ENCODE measurements at places on chromosomes 2 and 18.

GRCh38 chr18:73891572-73892421 is 255.8 kb downstream of the FBXO15 start:
- DNase-seq, result peak; percentile 28

- no peak for DNase-seq
These were observed 93.3 kb downstream of the AOX1 start for GRCh38 chr2:200679127-200679526.

GRCh38 chr18:78622251-78622906 is 357.2 kb upstream of the SALL3 start:
- no peak for DNase-seq

DNA sequence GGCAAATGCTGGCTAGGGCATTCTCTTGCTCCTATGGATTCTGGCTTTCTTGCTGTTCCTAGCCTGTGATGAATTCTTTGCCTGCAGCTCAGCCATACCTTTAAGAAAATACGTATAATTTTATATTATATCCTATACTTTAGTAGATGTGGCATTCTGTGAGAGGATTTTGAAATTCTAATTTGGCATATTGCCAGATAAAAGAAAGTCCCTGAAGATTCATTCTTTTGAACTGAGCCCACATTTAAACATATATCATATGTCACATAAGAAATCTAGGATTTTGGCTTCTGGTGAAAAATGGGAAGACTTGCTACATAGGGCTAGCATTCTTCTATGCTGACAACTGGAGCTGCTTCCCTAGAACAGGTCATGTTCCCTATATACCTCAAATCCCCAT is 91.4 kb upstream of the LYPD1 start:
- DNase-seq, result no peak

DNA sequence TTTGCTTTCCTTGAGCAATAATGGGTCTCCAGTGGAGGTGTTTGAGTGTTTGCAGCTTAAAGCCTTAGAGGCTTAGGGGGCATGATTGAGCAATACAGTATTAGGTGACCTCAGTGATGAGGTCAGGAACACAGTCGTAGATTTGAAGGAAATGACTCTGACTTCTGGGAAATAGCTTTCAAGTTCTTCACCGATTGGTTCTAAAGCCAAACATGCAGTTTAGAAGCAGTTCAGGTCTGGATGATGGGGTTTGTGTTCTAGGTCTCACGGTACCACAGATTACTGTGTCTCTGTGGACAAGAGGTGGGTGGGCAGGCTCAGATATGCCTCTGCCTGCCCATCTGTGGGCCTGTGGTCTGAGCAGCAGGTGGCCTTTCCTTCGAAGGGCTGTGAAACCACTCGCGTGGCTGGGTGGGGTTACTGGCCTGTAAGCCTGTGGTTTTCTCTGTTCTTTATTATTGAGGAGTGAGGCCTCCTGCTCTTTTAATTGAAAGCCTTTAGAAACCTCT is 7.8 kb downstream of the MTHFD2 start:
- no peak for DNase-seq

DNA sequence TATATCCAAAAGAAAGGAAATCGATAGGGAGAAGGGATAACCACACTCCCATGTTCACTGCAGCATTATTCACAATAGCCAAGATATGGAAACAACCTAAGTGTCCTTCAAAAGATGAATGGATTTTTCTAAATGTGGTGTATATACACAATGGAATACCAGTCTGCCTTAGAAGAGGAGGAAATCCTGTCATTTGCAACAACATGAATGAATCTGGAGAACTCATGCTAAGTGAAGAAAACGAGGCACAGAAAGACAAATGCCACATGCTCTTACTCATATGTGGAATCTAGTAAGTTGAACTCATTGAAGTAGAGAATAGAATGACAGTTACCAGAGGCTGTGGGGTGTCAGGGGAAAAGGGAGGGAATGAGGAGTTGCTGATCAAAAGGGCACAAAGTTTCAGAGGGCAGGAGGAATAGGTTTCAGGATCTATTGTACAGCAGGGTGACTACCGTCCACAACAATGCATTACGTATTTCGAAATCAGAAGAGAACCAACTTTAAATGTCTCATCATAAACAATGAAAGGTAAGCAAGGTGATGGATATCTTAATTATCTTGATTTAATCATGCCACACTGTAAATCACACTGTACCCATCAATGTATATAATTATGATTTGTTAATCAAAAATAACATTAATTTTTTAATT is 46.1 kb downstream of the SIGLEC15 start:
- DNase-seq, result no peak

- no peak for DNase-seq
These were observed 217.1 kb downstream of the ACKR3 start for GRCh38 chr2:236786751-236787150.
